ENCODE measurements at places on chromosomes 11 and 22.

- DNase-seq, result no peak
Observed at GRCh38 chr11:56968524-56968923, 20.2 kb upstream of the OR5AK2 start.

- no peak for DNase-seq
Observed at GRCh38 chr11:74282914-74283371, 28.5 kb downstream of the P4HA3 start.

DNA sequence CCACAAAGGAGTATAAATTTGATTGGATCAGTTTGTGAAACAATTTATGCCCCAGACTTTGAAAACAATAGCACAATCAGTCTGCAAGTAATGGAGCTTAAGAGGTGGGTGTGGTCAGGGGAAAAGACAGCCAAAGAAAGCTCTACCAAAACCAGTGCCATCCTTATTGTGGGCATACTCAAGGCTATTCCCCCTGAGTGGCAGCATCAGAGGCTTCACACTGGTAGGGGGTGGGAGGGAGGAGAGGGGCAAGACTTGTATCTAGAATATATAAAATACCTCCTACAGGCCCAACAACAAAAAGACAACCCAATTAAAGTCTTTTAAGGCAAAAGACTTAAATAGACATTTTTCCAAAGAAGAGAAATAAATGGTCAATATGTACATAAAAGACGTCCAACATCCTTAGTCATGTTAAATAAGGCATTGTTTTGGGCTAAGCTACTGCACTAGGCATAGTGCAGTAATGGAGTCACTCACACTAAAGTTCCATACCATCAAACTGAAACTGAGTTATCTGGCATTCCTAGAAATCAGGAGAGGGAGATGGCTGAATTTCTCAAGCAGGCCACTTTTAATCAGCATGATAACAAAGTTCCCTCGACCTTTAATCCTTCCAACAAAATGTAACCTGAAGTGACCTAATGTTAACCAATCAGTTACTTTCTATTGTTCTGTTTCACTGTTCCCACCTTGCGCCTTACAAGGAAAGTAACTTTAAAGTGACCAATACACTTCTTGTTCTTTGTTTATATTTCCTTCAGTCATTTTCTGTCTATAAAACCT is 24.8 kb downstream of the NARS2 start:
- DNase-seq, result no peak

- no peak for DNase-seq
Observed at GRCh38 chr11:99368583-99368982, 347.8 kb downstream of the CNTN5 start.

GRCh38 chr11:69698362-69698761 is 5.5 kb downstream of the FGF19 start:
- no peak for DNase-seq

- no peak for DNase-seq
Observed at GRCh38 chr11:76124905-76125770, 81.2 kb downstream of the WNT11 start.

- no peak for DNase-seq
Observed at GRCh38 chr11:4084406-4085125, 10.0 kb upstream of the RRM1 start.

DNA sequence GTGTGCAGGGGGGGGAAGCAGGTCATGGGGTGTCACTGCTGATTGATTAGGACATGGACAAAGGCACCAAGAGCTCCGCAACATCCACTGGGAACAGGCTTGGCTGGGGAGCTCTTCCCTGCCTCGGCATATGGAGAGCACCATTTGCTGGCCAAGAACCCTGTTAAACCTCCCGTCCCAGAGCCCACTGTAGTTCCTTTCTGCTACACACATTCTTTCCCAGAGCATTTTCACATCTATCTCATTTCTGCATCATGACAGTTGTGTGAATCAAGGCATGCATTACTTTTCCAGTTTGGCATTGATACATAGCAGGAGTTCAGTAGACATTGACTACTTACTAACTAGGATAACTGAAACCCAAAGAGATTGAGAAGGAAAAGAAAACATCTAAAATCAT is 333.4 kb upstream of the B3GAT1 start:
- DNase-seq, result no peak

- DNase-seq, result no peak
Observed at GRCh38 chr11:11446967-11447366, 93.9 kb upstream of the CSNK2A3 start.

GRCh38 chr11:117973503-117973860 is 12.7 kb upstream of the IL10RA start:
- DNase-seq, result no peak

- no peak for DNase-seq
Observed at GRCh38 chr11:112156153-112156955, 7.5 kb downstream of the IL18 start.

DNA sequence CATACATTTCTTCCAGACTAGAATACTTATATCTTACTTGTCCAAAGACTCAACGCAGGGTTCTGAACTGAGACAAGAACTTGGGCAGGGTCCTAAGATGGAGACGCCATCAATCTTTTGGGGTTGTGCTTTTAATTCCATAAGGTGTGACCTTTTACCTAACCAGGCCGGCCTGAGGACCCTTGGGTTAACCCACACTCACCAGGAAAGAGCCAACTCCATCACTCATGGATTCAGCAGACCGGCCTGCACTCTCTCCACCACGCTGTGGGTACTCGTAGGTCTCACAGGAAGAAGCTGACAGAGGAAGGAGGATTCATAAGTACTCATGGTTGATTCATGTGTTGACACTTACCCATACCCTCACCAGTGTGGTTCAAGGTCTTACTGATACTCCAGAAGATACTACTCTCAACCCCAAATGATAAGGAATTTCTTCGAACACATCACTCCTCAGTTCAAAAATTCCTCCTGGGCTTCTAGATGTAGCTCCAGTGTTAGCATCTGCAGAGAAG is 36.2 kb downstream of the USP35 start:
- DNase-seq, result no peak

DNA sequence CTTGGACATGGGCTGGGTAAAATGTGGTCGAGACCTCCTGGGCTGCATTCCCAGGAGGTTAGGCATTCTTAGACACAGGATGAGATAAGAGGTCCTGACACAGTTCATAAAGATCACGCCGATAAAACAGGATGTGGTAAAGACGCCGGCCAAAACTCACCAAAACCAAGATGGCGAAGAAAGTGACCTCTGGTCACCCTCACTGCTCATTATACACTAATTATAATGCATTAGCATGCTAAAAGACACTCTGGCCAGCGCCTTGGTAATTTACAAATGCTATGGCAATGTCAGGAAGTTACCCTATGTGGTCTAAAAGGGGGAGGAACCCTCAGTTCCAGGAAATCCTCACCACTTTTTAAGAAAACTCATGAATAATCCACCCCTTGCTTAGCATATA is 983.3 kb downstream of the OPCML start:
- DNase-seq, result no peak

GRCh38 chr11:46050003-46050461 is 71.2 kb downstream of the PHF21A start:
- no peak for DNase-seq

GRCh38 chr22:20227363-20227762 is 40.8 kb downstream of the RTN4R start:
- no peak for DNase-seq

- no peak for DNase-seq
Observed at GRCh38 chr11:133697161-133697560, 148.2 kb downstream of the SPATA19 start.

- peak; percentile 21 for DNase-seq
Observed at GRCh38 chr11:70423523-70424505, 25.5 kb downstream of the CTTN start.

DNA sequence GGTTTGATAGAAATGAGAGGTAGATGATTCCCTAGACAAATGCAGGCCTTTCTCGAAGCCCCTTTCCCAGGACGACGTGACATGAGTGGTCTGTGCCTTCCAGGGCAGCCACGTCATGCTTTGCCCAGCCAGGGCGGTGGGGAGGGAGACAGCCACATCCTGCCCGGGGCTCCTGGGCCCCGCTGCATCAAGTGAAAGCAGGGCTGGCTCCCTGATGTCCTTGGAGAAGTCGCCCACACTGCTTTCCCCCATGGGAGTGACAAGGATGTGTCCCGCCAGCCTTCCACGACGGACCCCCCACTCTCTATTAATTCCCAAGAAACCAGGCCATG is 13.2 kb downstream of the PPARA start:
- DNase-seq, result no peak

GRCh38 chr11:2235588-2236326 is 34.6 kb downstream of the ASCL2 start:
- no peak for DNase-seq

DNA sequence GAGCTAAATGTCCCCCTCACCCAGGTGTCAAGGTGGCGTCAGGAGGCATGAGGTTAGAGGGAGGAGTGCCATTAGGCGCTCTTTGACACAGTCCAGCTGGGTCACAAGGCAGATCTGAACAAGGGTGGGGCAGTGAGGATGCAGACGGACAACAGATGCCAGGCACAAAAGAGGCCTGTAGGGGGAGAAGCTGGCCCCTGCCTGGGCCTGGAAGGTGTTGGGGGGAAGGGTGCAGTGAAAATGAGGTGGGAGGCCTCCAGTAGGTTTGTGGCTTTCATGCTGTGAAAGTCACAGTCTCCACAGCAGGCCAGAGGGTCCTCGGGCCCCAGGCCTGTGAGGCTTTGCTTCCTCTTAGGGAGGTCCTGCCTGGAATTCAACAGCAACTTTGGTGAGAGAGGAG is 85.0 kb upstream of the PLET1 start:
- peak; percentile 68 for DNase-seq

GRCh38 chr11:12218909-12219308 is 108.5 kb downstream of the MICAL2 start:
- peak; percentile 30 for DNase-seq

GRCh38 chr11:114132417-114132816 is 72.9 kb downstream of the ZBTB16 start:
- DNase-seq, result no peak

DNA sequence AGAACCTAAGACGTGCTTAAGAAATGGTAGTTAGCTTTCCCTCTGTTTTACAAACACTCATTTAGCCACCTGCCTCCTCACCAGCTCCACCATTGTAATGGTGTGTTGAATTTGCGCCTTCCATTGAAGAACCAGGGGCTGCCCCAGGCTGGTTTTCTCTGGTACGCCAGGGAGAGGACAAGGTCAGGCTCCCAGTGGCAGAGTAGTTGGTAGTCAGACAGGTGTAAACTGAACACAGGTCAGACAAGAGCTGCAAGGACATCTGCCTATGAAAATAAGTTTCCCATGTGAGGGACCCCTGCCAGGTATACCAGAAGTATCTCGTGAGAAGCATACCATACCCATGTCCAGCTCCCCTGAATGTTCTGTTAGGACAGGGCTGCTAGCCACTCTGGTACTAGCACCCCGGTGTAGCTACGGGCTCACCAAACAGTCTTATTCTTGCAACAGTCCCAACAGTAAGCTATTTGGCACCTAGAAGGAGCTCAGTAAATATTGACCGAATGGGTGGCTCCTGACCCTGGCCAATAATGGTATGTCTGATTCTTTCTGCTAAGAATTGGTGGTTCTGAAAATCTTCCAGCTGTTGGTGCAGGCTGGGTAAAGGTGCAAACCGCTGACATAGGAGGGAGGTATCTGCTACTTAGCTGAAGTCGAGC is 359.0 kb downstream of the LARGE1 start:
- no peak for DNase-seq

- no peak for DNase-seq
Observed at GRCh38 chr11:68741463-68741862, 9.9 kb downstream of the TESMIN start.

DNA sequence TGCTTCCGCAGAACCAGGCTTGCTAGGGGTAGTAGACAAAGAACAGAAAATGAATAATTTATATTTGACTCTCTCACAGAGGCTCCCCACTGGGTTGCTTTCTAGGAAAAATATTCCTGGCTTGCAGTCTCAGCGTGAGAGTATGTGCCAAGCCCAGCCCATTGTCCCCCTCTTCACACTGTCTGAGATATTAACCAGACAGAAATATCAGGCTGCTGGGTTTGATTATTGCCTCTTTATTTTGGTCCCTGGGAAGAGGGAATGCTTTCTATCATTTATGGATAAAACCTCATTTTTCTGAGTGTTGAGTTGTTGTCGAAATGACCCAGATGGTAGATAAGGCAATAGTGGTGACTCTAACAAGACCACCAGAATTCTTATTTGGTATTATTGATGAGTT is 367.9 kb downstream of the METTL15 start:
- DNase-seq, result no peak

- no peak for DNase-seq
Observed at GRCh38 chr11:75939992-75940391, 125.0 kb downstream of the UVRAG start.

DNA sequence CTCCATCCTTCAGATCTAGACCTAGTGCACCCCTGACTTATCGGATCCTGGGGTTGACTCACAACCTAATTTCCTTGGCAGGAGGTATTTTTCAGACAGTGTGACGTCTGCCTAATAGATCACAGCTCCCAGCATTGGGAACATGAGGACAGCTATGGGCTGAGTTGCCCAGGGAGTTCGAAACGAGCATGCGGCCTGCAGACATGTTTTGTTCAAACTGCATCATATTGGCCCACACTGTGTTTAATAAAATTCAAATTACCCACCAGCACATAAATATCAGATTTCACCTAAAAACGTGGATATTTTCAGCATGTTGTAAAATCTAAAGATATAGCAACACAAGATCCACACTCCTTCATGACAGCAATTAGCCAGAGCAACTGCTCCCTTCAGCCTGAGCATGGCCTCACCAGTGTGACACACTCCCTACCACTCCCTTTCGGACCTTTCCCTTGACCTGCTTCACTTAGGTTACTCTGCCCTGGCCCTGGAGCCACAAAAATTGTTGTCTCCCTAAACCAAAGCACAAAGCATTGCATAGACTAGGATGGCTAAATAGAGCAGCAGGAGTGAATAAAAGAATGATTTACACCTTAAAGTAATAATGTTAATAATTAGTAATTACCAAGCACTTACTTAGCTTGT is 53.6 kb upstream of the USP47 start:
- no peak for DNase-seq

GRCh38 chr11:94742665-94743064 is 25.5 kb upstream of the AMOTL1 start:
- no peak for DNase-seq

GRCh38 chr11:58629857-58630256 is 7.4 kb downstream of the CNTF start:
- peak; percentile 51 for DNase-seq

DNA sequence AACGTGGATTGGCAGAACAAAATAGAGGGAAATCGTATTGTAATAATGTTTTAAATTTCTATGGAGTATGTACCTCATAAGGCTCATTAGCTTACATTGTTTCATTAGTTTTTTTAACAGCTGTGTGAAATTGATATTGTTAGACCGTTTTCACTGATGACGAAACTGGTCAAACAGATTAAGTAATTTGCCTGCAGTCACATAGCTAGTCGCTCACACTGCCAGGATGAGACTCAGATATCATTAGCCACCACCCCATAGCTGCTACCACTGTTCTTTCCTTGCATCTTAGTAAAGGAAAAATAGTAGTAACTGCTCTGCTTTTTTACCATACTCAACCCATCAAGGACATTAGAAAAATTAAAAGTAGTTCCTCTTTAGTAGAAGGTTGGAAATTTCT is 64.0 kb downstream of the DKK3 start:
- DNase-seq, result no peak

GRCh38 chr11:83235825-83236224 is 42.3 kb downstream of the ANKRD42 start:
- no peak for DNase-seq

- DNase-seq, result no peak
Observed at GRCh38 chr11:45736424-45736823, 68.5 kb upstream of the SLC35C1 start.

GRCh38 chr11:119282495-119282894 is 34.4 kb downstream of the MCAM start:
- no peak for DNase-seq
